ENCODE measurements at places on chromosomes 11 and 22. TPM values are rescaled to one million over a fixed set of nuclear protein-coding genes. Genes with fewer than 3 reads are reported as not detected.

Gene RASGRP2
- not detected for total RNA-seq

Gene HBG2
- total RNA-seq = not detected

Gene KRTAP5-7
- 0.33 TPM for total RNA-seq

Gene SMIM35
- not detected for total RNA-seq

Gene SLC22A8
- total RNA-seq = not detected

Gene SLCO2B1
- 2.0 TPM for total RNA-seq

DNA sequence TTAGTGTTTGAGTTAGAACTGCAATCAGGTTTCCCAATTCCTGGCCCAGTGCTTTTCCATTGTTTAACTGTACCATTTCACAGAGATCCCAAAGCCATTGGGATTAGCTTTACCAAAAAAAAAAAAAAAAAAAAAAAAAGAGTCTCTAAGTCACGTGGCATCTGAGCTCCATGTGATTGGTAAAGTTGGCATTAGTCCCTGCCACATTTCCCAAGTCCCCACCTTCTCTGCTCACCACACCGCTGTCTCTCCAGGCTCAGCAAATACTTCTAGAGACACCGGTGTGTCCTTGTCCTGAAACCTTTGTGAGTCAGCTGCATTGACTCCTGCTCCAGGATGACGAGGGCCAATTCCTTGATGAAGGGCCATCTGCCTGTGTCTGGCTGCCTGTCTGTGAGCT is 305.3 kb downstream of the KIRREL3 start:
- peak; percentile 13 for DNase-seq

- no peak for DNase-seq
Observed at GRCh38 chr11:111439901-111440300, 60.8 kb upstream of the POU2AF1 start.

DNA sequence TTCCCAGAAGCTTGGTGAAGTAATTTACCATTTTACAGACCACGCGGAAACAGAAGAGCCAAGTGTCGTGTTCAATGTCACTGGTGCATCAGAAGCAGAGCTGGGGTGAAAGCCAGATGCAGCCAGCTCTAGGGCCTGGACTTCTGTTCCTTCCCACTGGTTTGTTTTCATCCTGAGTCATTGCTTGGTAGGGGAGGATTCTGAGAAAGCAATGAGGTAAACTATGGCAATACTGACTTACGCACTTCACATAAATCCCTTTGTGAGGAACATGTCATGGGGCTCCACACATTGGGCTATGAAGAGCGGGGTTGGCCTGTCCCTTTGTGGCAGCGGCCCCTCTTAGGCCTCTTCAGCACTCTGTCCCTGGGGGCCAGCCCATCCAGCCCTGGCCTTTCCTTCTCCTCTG is 52.4 kb upstream of the RBFOX2 start:
- peak; percentile 95 for DNase-seq

GRCh38 chr11:125153837-125154236 is 10.7 kb upstream of the PKNOX2 start:
- DNase-seq = no peak

DNA sequence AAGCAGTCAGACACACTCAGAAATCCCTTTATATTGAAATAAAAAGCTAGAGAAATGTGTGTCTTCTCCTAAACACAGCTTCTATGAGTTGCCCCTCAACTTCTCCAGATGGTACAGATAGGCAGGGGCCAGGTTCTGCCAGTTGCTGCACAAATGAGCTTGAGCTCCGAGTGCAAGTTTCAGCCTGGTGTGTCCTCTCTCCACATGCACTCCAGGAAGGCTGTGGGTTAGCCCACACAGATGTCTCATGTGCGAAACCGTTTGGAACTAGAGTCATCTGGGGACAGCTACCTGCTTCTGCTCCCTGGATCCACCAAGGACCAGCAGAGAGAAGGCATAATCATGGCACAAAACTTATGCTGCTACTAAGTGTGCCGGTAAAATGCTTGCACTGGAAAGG is 812.6 kb downstream of the OPCML start:
- DNase-seq = no peak

DNA sequence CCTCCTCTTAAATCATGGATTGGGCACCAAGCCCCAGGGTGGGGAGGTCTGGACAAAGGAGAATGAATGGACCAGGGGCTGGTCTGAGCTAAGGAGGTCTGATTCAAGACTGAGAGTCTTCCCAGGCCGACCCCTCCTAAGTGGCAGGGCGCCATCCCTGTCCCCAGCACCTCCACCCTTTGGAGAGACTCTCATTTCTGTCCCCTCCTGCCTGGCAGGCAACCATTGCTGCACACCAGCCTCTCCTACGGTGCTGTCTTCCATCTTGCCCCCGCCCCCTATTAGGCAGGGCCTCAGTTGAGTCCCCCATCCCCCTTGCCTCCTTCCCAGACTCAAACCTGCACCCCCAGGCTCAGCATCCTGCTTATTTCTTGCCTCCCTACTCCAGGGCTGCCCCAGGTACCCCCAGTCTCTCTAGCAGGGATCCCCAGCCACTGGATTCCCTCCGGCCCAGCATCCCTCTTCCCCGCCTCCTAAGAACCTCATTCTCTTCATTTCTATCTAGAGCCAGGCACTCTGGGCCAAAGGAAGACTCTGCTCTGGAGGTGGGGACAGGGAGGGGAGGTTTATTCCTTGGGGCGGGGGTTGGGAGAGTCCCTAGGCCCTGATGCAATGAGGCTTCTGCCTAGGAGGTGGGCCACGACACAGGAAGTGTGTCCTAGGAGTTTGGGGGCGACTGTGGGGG is 1.7 kb upstream of the RCOR2 start:
- peak; percentile 39 for DNase-seq

All from fibroblast of the aortic adventitia (primary cell).